Left colon (tissue), 2 donors: ENCODE measurements at places on chromosomes 3 and 15.

- no peak for DNase-seq
Measured at GRCh38 chr15:83556068-83556467, 97.9 kb upstream of the ADAMTSL3 start.

DNA sequence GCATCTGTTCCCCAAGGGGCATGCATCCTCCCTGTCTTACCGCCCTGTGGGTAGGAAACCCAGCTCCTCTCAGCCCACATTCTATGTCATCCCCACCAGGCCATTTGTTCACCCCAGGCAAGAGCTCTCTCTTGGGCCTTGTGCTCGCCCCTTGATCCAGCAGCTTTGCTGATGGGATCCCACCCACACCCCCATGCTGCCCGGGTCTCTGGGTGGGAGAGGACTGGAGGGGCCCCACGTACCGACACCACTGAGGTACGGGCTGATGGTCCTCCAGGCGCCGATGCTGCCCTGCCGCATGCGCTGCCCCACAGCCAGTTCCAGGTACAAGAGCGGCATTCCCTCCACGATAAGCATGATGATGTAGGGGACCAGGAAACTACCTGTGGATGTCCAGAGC is 14.5 kb downstream of the SLC6A20 start:
- no peak for DNase-seq

GRCh38 chr3:187587076-187587475 is 83.1 kb downstream of the SST start:
- no peak for DNase-seq

- DNase-seq: no peak
Measured at GRCh38 chr3:193865896-193866480, 270.0 kb upstream of the HES1 start.

GRCh38 chr3:72820415-72820814 is 27.8 kb downstream of the SHQ1 start:
- peak; percentile 20 for DNase-seq

DNA sequence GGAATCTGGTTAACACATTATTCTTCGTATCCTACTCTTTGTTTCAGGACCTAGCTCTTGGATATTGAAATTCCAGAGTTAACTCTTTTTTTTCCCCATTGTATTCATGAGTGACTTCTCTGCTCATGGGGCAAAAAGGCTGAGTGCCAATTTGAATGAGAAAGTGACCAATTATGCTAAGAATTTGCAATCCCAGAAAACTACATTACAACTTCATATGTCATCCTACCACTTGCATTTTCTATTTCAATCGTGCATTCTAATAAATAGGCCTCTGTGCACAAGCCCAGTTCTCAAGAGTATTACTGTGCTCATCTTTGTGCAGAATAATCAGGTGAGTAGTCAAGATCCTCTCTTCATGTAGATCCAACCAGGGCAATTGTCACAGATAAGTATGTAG is 537.8 kb downstream of the OTOL1 start:
- no peak for DNase-seq

DNA sequence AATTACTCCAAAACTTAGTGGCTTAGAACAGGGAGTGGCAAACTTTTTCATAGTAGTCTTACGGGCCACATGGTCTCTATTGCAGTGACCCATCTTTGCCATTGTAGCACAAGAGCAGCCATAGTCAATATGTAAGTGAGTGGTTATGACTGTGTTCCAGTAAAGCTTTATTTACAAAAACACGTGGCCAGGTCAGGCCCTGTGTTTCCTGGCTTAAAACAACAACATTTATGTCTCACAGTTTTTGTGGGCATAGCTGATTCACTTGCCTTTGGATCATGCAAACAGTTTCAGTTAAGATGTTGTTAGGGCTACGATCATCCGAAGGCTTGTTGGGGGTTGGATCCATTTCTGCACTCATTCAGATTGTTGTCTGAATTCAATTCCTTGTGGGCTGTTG is 103.8 kb downstream of the CHCHD6 start:
- DNase-seq: no peak

DNA sequence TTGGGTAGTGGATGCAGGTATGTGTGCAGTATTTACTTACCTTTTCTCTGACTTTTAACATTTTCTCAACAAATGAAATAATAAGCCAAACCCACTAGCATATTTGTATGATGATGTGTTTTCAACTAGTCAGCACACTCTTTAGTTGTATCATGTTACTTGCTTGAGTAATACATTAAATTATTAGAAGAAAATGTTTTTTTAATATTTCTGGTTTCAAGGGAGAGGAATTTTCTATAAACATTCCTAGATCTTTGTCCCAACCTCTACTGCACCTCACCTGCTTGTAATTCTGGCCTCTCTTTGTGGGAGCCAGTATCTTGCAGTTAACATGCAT is 161.8 kb upstream of the CBLB start:
- DNase-seq: no peak

DNA sequence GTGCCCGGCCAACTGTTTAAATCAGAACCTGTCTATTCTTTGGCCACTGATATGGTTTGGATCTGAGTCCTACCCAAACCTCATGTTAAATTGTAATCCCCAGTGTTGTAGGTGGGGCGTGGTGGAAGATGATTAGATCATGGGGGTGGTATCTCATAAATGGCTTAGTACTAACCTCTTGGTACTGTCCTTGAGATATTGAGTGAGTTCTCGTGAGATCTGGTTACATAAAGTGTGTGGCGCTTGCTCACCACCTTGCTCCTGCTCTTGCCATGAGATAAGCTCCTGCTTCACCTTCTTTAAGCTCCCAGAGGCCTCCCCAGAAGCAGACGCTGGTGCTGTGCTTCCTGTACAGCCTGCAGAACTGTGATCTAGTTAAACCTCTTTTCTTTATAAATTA is 42.4 kb downstream of the REC114 start:
- DNase-seq: no peak

DNA sequence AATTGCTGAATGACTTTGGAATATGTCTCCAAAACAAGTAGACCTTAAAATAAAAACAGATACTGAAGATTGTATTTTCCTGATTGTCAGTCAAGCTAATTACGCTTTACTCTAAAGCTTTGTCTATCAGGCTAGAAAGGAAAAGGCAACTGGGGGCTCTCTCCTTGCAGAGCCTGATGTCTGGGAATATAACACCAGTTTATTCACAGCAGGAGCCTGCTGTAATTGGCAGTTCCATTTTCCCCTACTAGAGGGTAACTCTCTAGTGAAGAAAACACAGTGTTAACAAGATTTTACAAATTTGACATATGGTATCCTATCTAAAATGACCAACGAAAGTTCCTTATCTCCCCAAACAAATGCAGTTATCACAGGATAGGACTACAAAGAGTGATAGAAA is 158.8 kb downstream of the PDZRN3 start:
- no peak for DNase-seq

- DNase-seq: no peak
Measured at GRCh38 chr3:37662785-37663184, 198.9 kb upstream of the CTDSPL start.

GRCh38 chr3:170524073-170524472 is 61.8 kb downstream of the SLC7A14 start:
- no peak for DNase-seq

DNA sequence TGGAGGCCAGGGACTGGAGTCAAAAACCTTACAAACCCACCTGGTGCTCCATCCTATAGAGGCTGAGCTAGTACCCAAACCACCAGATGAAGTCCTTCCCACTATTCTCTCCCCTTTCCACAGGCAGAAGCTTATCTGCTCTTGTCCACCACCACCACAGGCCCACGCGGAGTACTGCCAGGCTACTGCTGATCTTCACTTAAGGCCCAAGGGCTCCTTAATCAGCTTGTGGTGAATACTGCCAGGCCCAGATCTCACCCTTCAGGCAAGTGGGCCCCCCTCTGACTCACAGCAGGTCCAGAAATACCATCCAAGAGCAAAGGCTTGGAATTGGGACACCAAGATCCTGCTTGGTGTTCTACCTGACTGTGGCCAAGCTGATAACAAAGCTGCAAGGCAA is 598.1 kb upstream of the CBLB start:
- no peak for DNase-seq

- DNase-seq: peak; percentile 15
Measured at GRCh38 chr3:159852821-159853505, 135.7 kb upstream of the IL12A start.

DNA sequence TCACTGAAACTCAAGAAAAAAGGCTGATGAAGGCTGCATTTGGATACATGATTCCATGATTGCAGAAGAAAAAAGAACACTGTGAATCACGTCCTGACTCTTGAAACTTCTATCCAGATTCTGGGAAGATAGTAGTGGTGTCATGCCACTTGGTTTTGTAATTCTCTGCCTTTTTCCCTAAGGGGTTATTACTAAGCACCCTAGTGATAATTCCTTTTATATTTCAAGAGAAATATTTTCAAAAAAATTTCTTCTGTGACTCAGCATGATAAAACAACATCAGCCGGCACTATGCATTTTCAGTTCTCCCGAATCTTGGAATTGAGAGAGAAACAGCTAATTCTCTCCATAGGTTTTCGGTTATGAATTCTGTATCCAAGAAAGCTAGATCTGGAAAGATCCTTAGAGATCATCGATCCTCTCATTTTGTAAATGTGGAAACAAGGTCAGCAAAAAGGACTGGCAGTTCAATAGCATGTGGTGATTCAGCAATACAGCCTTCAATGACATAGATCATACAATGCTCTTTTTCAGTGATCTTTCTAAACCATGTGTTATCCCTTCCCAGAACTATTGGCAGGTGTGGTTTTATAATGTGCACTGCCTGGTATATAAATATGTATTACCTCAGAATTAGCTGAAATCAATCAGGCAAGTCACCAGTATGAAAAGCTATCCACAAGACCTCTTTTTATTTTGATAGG is 42.6 kb upstream of the TP63 start:
- no peak for DNase-seq

- DNase-seq: no peak
Measured at GRCh38 chr3:11622586-11623550, 20.8 kb downstream of the VGLL4 start.
